ENCODE measurements at places on chromosomes 2 and 18.

DNA sequence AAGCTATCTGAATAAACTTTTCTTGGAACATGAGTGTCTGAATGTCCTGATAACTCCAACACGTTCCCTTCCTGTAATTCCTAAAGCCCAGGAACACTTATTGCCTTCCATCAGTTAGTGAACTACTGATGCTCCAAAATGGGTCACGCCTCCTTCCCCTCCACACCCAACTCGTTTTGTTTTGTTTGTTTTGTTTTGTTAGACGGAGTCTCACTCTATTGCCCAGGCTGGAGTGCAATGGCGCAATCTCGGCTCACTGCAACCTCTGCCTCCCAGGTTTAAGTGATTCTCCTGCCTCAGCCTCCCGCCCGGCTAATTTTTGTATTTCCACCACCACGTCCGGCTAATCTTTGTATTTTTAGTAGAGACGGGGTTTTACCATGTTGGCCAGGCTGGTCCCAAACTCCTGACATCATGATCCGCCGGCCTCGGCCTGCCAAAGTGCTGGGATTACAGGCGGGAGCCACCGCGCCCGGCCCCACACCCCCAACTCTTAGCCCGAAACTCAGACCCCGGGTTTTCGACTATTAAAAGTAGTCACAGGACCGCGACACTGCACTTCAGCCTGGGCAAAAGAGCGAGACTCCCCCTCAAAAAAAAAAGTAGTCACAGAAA is 774 bp downstream of the IER3IP1 start:
- no peak for DNase-seq

- DNase-seq: peak; percentile 70
Observed at GRCh38 chr2:30862054-30862651, 54.9 kb upstream of the CAPN13 start.

DNA sequence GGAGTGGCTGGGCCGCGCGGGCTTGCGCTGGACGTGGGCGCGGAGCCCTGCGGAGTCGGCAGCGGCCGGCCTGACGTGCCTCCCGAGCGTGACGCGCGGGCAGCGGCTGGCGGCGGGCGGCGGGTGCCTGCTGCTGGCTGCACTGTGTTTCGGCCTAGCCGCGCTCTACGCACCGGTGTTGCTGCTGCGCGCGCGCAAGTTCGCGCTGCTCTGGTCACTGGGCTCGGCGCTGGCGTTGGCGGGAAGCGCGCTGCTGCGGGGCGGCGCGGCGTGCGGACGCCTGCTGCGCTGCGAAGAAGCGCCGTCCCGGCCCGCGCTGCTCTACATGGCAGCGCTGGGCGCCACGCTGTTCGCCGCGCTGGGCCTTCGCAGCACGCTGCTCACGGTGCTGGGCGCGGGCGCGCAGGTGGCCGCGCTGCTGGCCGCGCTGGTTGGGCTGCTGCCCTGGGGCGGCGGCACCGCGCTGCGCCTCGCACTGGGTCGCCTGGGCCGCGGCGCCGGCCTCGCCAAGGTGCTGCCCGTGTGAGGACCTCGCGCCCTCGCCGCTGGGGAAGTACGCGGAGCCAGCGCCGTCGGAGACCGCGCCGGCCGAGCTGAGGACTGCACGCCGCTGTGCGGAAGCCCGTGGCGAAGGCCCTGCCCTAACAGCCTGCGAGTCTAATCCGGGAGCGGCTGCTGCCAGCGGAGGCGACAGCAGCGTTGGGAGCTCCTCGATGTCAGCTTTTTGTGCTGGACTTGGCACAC is 526 bp downstream of the SFT2D3 start:
- DNase-seq: peak; percentile 67

GRCh38 chr18:33745151-33745795 is 167.3 kb downstream of the ASXL3 start:
- no peak for DNase-seq

GRCh38 chr2:109434351-109434750 is 179.4 kb downstream of the SEPTIN10 start:
- no peak for DNase-seq

GRCh38 chr18:45106331-45106774 is 425.7 kb downstream of the SETBP1 start:
- peak; percentile 56 for DNase-seq

GRCh38 chr2:55111570-55112228 is 61.4 kb upstream of the RTN4 start:
- DNase-seq: peak; percentile 95

DNA sequence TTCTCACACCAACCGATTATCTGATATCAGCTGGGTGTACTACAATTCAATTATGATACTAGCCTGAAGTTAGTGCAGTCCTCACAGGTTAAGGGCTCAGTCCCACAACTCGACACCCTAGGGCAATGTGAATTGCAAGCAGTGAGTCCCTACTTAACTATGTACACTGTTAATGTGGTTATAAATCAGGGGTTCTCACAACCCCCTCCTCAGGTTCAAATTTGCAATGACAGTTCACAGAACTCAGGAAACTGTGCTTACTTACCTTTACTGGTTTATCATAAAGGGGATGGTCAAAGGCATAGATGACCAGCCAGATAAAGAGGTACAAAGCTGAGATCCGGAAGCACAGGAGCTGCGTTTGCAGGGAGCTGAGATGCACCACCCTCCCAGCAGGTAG is 1379.1 kb upstream of the CDH2 start:
- no peak for DNase-seq

DNA sequence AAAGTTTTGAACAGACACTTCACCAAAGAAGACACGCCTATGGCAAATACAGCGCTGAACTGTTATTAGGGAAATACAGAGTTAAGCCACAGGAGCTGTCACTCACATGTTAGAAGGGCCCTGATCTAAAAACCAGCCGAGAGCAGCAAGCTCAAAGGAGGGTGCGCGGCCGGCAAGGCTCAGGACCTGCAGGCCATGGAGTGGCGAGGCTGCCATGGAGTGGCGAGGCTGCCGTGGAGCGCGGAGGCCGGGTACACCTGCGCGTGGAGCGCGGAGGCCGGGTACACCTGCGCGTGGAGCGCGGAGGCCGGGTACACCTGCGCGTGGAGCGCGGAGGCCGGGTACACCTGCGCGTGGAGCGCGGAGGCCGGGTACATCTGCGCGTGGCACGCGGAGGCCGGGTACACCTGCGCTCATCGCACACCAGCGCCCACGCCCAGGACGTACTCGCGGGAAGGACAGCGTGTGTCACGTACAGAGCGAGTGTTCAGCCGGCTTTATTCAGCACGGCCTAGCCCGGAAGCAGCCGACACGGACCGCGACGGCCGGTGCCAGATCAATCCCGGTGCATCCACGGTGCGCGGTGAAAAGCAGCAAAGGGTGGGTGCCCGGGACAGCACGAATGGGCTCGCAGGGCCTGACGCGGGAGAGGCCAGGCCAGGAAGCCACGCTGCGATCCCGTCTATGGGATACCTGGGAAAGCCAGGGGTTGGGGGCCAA is 68.8 kb downstream of the SLC66A2 start:
- no peak for DNase-seq
